ENCODE measurements at places on chromosomes 3 and 15.

GRCh38 chr3:147410526-147411237, 1.5 kb downstream of the ZIC1 start:
- no peak for DNase-seq

- no peak for DNase-seq
These were observed 498.5 kb upstream of the CNTN4 start for GRCh38 chr3:1600206-1600605.

GRCh38 chr15:86691091-86691663, 611.5 kb downstream of the AGBL1 start:
- peak; percentile 20 for DNase-seq

- DNase-seq: no peak
These were observed 20.4 kb upstream of the AP4E1 start for GRCh38 chr15:50888054-50888453.

DNA sequence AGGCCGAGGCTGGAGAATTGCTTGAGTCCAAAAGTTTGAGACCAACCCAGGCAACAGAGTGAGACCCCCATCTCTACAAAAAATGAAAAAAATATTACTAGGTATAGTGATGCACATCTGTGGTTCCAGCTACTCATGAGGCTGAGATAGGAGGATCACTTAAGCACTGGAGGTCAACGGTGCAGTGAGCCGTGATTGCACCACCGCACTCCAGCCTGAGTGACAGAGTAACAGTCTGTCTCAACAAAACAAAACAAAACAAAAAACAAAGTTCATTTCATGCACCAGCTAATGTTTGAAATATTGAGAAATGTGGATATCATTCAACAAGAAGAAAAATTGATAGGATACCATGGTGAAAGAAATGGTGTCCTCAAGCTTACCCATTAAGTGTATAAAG, 450.5 kb upstream of the TPRG1 start:
- no peak for DNase-seq

DNA sequence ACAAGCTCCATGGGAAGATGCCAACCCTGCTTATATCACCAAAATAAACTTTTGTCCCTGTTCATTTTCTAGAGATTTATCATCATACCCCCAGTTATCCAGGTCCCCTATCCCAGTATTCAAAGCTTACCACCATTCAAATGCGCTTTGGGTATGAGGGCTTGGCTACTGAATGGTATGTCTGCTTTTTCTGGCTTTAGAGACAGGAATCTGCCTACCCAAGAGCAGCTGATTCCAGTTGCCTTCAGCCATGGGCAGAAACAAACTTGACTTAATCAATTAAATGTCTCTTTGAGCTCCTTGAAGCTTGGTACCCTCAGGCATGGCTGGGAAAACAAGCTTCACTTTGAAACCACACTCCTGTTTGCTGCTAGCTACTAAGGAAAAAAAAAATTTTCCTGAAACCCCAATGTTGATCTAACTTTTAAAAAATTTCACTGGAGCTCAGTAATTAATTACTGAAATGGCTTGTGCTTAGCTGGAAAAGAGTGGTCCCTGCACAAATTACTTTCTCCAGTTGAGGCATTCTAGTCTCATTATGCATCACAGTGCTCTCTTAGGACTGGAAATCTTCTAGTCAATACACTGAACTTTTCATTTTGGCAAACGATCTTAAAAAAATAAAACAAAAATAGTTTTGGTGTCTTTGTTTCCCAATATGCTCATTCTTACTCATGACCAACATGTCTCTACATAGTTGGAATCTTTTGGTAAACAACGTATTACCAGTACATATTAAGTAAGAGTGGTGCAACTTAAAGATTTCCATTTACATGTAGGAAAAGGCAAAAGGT, 242.8 kb downstream of the DTWD1 start:
- DNase-seq: no peak

- DNase-seq: no peak
These were observed 229.5 kb upstream of the ROPN1 start for GRCh38 chr3:124221422-124221821.

GRCh38 chr15:83892498-83892897, 238.6 kb downstream of the ADAMTSL3 start:
- DNase-seq: no peak

DNA sequence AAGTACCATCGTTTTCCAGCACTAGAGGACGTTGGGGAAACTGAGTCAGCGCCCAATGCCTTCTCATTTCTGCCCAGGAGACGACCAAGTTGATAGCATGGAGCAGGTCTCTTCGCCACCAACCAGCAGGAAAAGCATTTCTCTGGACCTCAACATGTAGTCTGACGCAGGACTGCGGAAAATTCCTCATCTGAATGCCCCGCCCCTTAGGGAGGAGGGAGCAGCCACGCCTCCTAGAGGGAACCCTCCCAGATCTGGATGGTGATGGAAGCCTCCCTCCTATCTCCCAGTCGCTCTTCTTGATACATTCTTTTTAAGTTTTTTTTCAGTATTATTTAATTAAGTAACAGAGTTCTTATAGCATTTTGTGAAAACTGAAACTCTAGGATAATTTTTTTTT, 17.4 kb upstream of the MINDY4B start:
- DNase-seq: no peak

- DNase-seq: no peak
These were observed 121.6 kb downstream of the EEFSEC start for GRCh38 chr3:128274837-128275236.

GRCh38 chr3:115627180-115628074, 4.1 kb downstream of the GAP43 start:
- no peak for DNase-seq

- no peak for DNase-seq
These were observed 32.1 kb upstream of the TNFAIP8L3 start for GRCh38 chr15:51126842-51127241.

DNA sequence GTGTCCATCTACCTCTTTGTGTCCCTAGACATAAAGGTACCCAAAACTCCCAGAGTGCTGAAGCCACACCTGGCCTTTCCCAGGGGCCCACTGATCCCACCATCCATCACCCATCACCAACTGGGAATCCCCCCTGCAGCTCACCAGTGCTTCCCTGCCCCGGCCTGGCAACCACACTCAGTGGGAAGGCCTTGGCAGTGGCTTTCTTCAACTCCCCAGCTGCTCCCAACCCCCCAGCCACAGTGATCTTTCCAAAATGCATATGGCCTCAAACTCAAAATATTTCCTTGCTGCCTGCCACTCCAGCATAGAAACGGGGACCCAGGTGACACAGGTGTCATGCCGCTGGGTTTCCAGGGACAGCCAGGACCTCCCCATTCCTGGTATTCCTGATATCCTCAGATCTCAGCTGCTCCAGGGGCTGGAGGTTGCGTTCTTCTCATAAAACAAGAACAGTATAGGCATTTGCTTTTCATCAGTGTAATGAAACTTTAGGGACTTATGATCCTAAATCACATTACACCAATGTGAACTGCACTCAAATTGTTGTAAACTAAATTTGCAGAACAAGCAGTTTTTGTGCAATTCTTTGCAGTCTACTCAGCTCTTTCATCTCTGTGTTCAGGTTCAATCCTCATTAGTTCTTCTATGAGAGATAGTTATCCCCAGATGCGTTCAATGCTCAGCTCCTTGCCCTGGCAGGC, 1.3 kb downstream of the OCA2 start:
- no peak for DNase-seq

GRCh38 chr3:186713499-186713898, 3.7 kb upstream of the KNG1 start:
- DNase-seq: no peak

DNA sequence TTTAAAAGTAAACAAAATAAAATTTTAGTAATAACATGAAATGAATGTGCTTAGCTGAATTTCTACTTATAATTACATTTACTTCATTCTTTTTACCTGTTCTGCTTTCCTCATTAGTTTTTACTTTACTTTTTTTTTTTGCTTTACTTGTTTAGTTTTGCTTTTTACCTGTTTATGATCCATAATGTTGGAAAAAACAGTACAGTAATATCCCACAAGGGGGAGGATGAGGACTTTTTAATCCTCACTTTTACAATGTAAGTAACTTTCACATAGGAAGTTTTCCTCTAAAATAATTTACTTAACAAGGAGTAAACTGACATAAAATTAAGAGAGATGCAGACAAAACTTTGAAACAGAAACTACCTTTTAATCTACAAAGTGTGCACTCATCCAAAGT, 268.7 kb downstream of the TBC1D5 start:
- DNase-seq: no peak

DNA sequence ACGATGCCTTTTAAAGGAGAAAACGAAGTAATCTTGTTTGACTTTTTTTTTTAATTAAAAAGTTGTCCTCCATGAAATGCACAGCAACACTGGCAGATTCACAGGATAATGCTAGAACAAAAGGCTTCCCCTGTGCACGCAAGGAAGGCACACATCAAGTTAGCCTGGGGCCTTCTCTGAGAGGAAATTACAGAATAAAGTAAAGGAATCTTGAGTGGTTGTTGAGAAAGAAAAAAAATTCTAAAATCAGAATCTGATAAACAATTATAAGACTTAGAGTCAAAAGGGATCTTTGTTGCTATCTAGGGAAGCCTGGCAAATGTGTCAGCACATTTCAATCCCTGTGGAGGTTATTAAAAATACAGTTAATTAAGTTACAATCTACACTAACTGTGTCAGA, 946.0 kb downstream of the IGSF11 start:
- DNase-seq: no peak

GRCh38 chr15:99135194-99135593, 30.3 kb downstream of the SYNM start:
- DNase-seq: no peak

DNA sequence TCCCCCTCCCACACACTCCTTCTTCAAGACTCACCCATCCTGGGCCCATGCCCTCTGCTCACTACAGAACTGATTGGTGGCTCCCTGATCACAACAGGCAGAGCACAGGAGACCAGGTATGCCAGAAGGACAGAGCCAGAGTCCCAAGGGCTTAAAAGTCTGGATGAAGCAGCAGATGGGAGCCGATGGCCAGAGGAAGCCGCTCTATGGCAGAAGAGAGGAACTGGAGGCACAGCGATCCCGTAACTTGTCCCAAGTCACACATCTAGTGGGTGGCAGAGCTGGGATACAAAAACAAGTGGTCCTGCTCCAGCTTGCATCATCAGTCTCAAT, 20.7 kb downstream of the ITGA11 start:
- DNase-seq: no peak

DNA sequence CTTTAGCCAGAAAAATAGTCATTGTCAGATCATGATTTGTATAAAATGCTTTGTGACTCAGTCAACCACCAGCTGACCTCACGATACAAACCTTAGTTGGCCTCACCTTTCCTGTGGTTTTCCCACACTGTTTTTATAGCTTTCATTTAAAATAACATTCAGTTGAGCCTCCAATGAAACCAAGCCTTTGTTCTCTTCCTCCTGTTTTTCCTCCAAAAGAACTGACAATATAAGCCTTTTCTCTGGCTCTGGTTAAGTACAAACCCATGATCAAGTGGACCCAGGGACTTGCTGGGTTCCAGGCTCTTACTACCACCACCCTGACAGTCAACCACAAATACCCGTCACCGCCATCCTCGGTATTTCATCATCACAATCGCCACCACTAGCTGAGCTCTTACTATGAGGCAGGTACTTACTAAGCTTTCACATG, 81.7 kb downstream of the TAMM41 start:
- no peak for DNase-seq

GRCh38 chr15:58111718-58112104, 26.5 kb upstream of the AQP9 start:
- DNase-seq: no peak

DNA sequence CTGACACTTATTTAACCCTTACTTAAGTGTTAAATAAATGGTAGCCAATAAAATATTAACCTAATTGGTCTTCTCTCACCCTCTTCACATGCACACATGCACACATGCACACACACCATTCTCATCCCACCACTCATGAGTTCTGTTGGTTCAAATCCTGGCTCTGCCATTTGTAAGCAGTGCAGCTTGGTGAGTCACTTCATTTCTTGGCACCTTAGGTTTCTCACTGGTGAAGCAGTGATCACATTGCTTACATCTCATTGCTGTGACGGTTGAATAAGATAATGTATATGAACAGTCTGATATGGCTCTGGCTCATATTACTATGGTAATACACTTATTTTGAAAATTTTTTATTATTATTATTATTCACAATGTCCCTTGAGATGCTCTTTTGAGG, 33.8 kb downstream of the RIOX2 start:
- no peak for DNase-seq

DNA sequence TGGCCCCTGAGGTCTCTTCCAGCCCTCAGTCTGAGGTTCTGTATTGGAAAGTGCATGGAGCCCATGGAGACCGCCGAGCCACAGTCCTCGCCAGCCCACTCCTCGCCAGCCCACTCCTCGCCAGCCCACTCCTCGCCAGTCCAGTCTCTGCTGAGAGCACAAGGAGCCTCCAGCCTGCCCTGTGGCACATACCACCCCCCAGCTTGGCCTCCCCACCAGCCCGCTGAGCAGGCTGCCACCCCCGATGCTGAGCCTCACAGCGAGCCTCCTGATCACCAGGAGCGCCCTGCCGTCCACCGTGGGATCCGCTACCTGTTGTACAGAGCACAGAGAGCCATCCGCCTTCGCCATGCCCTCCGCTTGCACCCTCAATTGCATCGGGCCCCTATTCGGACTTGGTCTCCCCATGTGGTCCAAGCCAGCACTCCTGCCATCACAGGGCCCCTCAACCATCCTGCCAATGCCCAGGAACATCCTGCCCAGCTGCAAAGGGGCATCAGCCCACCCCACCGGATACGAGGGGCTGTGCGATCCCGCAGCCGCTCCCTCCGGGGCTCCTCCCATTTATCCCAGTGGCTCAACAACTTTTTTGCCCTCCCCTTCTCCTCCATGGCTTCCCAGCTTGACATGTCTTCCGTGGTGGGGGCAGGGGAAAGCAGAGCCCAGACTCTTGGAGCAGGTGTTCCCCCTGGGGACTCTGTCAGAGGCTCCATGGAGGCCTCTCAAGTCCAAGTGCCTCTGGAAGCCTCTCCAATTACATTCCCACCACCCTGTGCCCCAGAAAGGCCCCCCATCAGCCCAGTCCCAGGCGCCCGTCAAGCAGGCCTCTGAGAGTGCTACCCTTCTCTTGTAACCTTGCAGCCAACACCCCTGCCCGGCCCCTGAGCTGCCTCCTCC, 40.9 kb downstream of the PML start:
- no peak for DNase-seq

GRCh38 chr15:35208353-35208752, 123.3 kb upstream of the NANOGP8 start:
- DNase-seq: no peak

DNA sequence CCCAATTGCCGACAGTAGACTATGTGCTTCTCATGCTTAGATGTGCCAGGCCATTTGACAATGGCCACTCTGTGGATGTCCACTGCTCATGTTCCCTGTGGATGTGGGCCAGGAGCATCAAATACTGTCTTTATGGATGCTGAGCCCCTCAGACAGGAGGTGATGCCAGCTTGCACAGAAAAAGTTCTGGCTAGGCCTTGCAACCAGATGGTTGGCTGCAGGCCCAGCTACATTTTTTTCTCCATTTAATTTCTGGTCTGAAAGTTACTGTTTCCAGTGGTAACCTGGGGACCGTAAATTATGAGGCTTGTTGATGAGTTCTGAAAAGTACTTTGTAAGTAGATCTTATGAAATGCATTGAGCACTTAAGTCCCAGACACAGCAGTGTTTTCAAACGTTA, 228.5 kb downstream of the CHL1 start:
- peak; percentile 49 for DNase-seq
